ENCODE measurements at places on chromosomes 11 and 22.

DNA sequence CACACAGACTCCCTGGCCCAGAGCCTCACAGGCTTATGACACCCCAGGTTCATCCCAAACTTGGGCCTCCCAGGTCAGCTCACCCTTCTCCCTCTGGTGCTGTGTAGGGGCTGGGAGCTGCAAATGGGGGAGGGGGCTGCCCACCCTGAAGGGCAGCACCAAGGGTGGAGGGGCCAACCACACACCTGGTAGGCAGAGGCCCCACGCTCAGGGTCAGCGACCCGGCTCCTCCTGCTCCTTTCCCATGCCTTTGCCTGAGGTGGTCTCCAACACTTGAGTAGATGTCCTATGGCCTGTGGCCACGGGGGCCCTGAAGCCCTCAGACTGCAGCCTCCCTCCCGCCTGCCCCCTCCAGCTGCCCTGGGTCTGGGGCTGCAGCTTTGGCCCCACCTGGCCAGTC lies 3.4 kb downstream of the DGCR6 start:
- no peak for DNase-seq

GRCh38 chr11:78809931-78810541 lies 235.4 kb upstream of the NARS2 start:
- DNase-seq, result no peak

DNA sequence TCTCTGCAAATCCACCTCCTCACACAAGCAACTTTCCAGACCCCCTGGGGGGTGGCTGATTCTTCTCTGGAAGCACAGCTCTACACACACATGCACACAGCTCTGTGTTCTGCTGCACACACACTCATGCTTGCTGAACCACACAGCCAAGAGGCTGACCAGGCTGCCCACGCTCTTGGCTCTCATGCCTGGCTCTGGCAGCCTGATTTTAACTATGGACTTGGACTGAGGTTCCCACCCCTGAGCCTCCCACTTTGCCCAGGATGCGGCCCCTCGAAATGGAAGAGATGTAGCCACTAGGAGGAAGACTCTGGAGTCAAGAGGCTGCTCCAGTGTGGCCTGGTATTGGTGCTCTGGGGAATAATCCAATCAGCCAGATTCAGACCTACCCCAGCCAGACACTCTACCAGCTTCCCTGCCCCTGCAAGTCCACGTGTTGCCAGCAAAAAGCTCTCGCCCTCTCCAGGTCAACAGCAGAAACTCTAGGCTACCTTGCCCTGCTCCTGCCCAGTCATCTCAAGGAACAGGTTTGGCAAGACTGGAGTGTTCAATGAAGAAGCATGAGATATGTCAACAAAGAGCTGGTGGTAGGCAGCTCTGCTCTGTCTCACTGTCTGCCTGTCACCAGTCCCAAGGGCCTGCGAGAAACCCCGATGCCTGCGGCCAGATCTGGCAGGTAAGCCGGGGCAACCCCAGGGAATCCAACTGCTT lies 8.8 kb upstream of the CASTOR1 start:
- no peak for DNase-seq

DNA sequence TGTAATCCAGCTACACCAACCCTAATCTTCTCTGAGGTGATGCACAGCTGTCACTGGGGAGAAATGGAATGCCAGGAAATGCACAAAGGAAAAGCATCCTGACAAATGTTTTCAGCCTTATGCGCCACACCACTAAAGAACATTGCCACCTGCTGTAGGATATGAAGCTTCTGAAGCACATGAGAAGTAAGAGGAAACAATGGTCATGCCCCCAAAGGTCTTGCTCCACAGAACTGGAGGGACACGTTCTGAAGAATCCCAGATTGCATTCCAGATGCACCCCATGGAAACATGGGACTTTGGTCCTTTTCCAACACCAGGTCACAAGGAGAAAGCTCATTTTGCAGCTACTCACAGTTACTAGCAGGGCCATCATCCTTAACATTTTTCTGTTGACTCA lies 48.7 kb upstream of the ZBED5 start:
- DNase-seq, result no peak

GRCh38 chr22:38758276-38758945 lies 2.6 kb upstream of the SUN2 start:
- DNase-seq, result peak; percentile 67

- peak; percentile 43 for DNase-seq
Measured at GRCh38 chr11:61477727-61478148, 30.8 kb upstream of the LRRC10B start.

- DNase-seq, result no peak
Measured at GRCh38 chr22:43351966-43352345, 8.8 kb upstream of the SCUBE1 start.

- no peak for DNase-seq
Measured at GRCh38 chr11:59556917-59557348, 45.6 kb downstream of the OR4D9 start.

DNA sequence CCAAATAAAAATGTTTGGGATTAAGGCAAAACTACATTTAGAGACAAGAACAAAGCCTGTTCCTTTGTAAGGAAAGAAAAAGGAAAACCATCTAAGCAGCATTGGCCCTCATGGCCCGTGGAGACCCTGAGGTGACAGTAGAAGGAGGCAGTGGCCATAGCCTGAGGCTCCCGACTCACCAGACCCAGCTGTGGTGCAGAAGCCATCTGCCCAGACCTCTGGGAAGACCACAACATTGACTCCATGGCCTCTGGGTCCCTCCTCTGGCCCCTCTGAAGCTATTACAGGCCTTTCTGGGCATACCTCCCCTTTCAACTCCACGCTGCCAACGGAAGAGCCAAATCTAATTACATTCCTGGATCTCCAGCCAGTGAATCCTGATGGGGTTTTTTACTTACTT lies 6.4 kb downstream of the PRAME start:
- no peak for DNase-seq

DNA sequence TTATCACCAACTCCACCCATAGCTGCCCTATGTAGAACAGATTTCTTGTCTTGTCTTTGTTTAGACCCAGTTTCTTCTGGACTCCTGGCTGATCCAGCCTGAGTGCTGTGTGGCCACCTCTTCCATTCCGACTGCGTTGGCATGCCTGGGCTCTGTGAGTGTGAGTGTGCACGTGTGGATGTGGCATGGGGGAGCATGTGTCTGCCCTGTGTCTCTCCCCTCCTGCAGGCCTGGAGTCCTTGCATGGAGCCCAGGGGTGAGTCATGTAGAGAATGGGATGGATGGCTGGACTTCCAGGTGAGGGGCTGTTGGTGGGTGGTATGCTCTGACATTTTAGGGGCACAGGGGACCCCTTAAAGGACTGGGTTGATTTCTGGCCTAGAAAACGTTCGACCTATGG lies 194.7 kb downstream of the GRIK4 start:
- no peak for DNase-seq

DNA sequence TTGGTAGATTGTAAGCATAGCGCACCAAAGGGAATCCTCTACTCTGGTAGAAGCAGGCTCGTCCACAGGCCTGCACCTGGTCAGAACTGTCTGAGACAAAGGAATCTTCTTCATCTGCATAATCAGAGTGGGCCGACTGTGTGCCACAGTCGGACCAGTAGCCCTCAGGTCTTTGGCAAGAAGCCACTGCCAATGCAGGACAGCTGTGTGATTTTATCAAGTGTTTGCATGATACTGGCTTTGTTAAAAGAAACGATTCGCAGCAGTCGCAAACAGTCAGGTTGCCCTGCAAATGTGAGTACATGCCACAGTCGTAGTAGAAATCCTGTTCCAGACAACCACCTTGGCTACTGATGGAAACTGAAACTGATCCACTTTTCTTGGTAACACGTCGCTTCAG lies 4.9 kb upstream of the CCDC34 start:
- no peak for DNase-seq

- DNase-seq, result no peak
Measured at GRCh38 chr11:93653080-93653479, 8.4 kb upstream of the CEP295 start.

- no peak for DNase-seq
Measured at GRCh38 chr11:126109941-126110731, 47.5 kb upstream of the CDON start.

DNA sequence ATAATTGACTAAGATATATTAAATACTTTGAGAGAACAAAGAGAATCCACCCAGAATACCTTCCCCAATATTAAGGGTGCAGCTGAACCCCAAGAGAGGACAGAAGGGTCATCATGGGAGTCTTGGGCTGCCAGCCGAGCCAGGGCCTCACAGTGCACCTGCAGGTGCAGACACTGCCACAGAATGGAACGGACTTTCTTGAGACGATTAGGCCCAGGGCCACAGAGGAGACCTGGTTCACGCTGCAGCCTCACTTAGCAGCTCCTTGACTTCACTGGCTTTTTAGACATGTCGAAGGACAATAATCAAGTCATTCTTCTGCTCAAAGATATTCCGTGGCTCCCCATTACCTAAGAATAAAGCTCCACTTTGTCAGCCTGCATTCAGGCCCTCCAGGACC lies 100.6 kb downstream of the PHF21B start:
- DNase-seq, result no peak

GRCh38 chr22:46909237-46910030 lies 147.0 kb downstream of the TBC1D22A start:
- no peak for DNase-seq

DNA sequence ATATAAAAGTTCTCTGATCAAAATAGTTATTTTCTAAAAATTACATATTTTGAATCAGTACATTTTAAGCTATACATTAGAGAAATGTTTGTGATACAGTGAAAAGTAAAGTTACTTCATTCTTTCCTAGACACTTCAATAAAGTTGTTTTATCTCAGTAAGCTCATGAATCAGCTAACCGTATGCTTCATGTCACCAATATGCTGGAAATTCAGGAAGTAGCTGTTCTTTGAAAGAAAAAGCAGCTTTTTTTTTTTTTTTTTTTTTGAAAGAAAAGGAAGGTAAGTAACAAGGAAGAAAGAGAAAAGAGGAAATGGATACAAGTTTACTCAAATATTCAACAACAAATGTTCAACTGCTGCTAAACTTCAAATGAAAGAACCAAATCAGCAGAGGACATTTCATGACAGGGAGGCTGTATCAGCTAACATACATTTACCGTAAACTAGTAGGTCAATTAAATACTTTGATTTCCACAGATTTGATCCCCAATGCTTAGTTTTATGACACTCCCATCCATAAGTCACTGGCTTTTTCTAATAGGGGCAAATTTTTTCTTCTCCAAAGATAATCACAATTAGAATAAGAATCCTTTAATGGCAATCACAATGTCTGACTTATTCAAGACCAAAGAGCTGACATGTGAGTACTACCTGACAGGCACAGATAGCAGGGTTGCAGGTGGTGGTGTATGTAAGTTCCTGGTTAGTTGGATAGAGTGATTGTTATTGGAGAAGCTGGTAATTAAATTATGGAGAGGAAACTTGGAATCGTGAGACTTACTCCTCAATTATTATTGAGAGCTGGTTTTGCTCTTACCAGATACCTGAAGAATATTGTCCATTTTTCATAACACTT lies 754 bp downstream of the OR52A1 start:
- DNase-seq, result no peak

GRCh38 chr11:69240332-69241074 lies 53.5 kb upstream of the MYEOV start:
- no peak for DNase-seq

GRCh38 chr11:65516135-65516968 lies 8.5 kb upstream of the SCYL1 start:
- no peak for DNase-seq

DNA sequence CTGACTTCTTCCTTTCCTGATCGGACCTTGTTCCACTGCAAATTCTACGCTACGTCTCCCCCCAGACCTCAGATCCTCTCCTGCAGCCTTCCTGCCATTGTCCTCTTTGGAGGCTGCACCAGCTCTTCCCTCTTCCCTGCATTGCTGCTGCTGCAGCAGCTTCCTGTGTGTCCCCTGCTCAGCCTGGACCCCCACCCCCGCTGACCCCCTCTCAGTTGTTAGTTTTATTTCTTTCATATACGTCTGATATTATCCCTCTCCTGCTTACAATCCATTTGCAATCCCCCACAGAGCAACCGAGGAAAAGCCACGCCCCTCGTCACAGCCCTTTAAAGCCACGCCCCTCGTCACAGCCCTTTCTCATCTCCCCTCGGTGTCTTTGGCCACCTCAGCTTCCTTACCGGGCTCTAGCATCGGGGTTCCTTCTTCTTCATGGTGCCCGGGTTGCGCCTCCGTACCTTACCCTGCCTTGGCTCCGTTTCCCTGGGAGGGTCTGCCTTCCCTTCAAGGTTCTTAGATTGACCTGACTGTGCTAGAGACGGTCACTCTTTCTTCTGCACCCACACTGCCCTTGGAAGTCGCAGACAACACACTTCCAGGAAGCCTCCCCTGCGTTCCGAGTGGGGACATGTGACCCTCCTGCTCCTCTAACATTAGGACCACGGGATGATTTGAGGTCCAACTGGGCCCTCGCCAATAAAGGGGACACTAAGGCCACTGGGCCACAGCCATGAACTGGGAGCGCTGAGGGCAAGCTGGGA lies 4.8 kb downstream of the MRGPRG start:
- no peak for DNase-seq

DNA sequence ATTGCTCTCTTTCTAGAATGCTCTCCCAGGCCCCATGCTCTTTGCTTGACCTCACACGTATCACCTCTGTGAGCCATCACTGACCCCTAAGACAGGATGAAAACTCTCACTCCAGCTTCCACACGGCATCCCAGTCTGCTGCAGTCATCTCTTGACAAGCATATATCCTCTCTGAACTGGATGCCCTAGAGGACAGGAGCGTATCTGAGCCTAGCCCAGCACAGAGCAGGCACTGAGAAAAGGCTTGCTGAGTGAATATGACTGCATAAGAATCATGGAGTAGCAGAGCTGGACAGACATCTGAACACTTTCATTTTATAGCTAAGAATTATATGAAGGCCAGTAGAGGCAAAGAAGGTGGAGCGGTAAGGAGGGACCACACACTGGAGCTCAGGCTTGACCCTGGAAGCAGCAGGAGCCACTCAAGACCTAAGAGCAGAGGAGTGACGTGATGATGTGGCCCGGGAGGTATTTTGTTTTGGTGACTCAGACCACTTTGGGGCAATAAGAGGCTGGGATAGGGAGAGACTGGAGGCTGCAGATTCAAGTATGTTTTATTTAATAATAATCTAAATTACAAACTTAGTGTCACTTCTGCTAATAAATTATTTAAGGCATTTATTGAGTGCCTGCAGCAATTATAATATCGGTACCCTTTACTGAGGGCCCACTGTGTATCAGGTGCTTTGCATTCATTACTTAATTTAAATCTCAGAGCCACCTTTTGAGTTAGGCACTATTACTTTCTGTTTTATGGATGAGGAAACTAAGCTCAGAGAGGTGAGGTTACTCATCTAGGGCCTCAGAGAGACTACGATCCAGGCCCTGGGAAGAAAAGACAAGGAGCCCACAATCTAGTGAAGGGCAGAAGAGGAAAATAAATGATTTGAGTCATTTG lies 42.6 kb downstream of the MAP6 start:
- DNase-seq, result no peak
